Astrocyte of the cerebellum (primary cell): ENCODE measurements at places on chromosomes 2 and 18.
A peak's percentile ranks its signal among the peaks of the same experiment; 100 is the strongest.

GRCh38 chr2:174972924-174973323 lies 32.3 kb downstream of the CHN1 start:
- DNase-seq = no peak

DNA sequence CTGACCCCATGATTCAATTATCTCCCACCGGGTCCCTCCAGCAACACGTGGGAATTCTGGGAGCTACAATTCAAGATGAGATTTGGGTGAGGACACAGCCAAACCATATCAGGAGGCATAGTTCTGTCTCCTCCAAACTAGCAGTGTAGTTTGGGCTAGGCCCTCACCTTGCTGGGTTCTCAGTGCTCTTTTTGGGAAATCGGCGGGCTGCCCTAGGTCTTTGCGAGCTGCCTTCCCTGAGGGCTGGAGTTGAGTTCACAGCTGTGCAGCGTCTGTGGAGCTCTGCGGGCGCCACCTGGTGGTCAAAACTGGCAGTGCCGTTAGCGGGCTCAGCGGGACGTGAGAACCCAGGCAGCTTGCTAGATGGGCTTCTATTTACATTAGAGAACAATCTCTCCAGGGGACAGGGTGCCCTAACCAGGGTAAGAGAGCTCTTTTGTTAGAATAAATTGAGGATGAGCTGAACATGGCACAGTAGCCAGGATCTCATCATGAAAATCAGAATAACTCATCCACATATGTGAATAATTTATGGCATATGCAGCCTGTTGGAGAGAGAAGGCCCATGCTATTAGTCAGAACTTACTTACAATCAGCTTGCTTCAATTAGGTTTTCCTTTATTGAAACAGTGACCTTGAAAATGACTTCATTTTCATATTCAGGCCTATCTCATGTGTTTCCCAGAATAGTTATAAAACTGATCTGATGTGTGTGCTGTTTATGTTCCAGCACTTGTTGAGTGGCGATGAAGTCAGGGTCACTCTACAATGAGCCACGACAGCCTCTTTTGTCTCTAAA lies 27.4 kb upstream of the YES1 start:
- DNase-seq = peak; percentile 60

GRCh38 chr2:215752436-215752835 lies 260.9 kb downstream of the MREG start:
- no peak for DNase-seq

DNA sequence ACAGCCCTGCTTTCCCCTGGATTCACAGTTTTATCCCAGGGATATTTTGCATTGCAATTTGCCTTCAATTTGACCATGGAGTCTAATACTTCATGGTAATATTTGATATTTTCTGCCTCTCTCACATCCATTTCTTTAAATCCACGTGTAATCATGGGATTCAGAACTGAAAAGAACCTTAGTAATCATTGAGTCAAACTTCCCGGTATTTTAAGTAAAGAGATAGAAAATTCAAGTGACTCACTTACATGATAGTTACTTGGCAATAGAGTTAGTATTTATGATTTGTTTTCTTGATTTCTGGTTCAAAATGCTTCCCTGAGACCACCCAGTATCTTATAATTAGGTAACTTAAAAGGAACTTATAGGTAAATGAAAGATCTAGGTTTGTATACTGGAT lies 33.7 kb upstream of the CDC42EP3 start:
- no peak for DNase-seq

DNA sequence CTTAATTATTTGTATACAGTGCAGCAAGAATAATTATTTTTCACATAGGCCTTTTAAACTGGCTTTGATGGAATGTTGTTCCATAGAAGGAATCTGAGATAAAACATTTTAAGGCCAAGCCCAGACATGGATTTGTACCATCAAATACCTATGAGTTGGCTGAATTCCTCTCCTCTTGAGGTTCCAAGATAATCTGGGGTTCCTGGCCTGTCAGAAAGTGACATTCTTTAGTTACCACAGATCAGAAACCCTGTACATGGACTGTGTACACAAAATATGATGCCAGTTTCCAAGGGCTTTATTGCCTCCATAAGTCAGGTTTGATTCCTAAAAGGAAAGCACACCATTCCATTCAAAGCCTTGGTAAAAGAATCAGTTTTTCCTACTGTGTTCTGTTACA lies 1256.7 kb upstream of the NRXN1 start:
- no peak for DNase-seq
